ENCODE measurements at places on chromosomes 1 and 21. TPM values are rescaled to one million over a fixed set of nuclear protein-coding genes. Genes with fewer than 3 reads are reported as not detected.
A peak's percentile ranks its signal among the peaks of the same experiment; 100 is the strongest.

DNA sequence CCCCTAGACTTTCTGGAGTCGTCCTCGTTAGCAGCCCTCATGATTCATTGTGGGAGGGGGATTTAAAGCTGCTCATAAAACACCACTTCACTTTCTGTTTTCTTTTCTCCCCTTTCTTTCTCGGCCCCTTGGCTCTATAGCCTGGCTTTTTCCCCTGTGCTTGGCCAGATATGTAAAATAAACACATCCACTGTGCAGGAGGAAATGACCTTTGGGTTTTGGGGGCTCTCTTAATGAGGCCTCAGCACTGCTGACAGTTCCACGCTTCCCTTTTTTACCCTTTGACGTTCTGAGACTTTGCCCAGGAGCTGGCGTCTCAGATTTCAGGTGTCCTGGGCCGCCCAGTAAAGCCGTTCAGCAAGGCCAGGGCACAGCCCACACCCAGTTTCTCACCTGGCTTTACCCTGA is 65.7 kb downstream of the RUNX3 start:
- DNase-seq, result peak; percentile 17

DNA sequence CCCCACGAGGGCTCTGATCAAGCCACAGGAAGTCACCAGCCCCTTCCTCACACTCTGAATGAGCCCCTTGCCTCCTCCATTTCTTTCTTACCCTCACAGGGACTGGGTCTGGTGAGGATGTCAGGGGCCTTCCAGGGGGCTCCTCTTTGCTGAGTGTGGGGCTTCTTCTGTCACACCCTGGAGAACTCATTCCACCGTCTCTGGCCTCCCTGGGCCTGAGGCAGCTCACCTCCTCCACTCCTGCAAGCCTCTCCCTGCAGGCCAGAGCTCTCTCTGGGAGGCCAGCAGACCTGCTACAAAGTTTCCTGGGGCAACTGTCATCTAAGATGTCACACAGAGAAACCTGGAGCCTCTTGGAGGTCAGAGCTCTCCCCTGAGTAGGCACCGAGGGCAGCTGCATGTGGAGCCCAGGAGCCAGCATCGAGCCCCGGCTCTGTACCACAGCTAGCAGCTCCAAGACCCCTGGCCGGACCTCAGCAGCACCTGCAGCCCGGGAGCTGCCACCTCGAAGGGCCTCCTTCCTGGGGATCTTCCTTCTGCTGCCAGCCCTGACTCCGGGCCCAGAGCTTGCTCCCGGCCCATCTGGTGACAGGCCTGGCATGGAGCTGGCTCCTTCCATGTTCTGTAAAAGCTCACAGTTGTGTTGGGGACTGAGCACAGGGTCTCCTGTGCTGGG is 1.1 kb downstream of the SPOCD1 start:
- no peak for DNase-seq

- no peak for DNase-seq
Measured at GRCh38 chr1:113983391-113983790, 4.1 kb downstream of the OLFML3 start.

The LAX1 gene
- total RNA-seq, result 15.5 TPM

DNA sequence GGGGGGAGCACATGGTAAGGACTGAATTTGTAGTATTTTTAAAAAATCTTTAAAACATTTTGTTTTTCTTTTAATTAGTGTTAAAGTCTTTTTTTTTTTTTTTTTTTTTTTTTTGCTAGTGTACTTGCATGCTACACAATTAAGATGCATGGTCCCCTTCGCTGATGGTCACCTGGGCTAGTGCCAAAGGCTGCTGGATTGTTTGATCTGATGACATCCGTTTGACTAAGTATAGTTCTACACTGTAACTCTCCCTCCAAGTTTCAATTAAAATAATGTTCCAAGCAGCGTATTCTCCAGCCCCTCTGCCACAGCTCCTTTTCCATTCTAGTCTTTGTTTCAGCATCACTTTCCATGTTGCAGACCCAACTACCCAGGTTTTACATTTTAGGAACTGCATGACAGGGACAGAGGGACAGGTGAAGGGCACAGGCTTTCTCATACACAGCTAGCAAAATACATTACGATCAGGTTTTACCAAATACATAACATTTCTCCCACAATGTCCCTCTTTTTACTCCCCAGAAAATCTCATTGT is 852 bp upstream of the RAVER2 start:
- DNase-seq, result no peak

The AJAP1 gene
- not detected for total RNA-seq

DNA sequence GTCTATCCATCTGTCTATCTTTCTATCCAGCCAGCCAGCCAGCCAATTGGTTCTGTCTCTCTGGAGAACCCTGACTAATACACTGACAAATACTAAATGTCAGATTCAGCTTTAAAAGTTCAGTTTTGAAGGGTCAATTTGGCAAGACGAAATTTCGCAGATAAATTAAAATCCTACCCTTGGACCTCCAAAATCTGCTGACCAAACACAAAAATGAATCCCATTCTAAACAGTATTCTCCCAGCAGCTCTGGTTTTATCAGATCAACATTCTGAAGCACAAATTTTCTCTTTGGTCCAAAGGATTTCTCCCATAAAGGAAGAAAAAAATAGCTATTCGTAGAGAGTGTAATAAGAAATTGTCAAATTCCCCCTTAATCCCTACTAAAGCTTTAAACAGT is 248.6 kb downstream of the RERE start:
- DNase-seq, result no peak

DNA sequence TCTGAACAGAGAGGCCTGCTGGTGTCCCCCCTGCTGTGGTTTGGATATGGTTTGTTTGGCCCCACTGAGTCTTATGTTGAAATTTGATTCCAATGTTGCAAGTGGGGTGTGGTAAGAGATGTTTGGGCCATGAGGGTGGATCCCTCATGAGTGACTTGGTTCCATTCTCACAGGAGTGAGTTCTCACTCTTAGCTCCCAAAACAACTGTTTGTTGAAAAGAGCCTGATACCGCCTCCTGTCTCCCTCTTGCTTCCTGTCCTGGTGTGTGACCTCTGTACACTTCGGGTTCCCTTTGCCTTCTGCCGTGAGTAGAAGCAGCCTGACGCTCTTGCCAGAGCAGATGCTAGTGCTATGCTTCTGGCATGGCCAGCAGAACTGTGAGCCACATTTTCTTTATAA is 60.5 kb downstream of the C21orf91 start:
- no peak for DNase-seq

DNA sequence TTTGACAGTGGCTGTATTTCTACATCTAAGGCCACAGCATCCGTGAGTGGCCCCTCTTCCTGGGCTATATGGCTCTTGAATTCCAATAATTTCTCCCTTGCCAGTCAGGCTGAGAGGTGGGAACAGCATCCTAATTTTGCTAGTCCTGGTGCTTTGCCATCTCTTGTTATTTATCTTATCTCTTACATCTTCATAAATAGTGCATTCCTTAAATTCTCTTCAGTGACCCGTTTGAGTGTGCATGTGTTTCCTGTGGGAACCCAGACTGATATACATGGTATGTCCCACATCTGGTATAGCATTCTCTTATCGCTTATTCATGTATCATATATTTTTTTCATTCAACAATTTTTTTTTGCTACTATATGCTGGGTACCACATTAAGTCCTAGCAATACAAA is 9.9 kb downstream of the S100A11 start:
- no peak for DNase-seq

DNA sequence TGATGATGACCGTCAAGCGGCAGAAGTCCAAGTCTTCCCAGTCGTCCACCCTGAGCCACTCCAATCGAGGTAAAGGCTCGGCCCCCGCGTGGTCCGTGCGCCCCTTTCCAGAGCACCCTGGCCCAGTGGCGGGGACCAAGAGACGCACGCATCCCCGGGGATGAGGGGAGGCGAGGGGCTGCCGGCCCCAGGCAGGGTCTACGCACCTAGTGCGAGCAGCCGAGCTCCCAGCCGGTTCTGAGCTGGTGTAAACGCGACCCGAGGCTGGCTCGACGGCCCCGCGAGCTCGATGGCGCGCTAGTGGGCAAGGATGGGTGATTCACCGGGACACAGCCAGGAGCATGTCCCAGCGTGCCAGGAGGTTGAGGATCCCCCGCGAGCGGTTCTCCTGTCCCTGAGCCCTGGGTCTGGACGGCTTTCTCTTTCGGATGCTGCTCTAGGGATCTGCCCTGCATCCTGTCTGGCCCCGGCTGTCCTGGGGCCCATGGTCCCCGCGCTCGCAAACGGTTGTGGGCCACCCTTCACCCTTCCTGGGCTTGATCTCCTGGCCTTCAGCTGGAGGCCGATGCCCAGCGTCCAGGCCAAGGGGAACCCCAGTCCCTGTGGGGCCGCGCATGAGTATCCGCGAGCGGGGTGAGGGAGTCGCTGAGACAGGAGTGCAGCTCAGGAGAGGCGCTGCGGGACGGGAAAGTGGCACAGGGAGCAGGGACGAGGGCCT is 689 bp downstream of the PKP1 start:
- no peak for DNase-seq

GRCh38 chr1:231576804-231577718 is 48.6 kb downstream of the TSNAX start:
- no peak for DNase-seq

DNA sequence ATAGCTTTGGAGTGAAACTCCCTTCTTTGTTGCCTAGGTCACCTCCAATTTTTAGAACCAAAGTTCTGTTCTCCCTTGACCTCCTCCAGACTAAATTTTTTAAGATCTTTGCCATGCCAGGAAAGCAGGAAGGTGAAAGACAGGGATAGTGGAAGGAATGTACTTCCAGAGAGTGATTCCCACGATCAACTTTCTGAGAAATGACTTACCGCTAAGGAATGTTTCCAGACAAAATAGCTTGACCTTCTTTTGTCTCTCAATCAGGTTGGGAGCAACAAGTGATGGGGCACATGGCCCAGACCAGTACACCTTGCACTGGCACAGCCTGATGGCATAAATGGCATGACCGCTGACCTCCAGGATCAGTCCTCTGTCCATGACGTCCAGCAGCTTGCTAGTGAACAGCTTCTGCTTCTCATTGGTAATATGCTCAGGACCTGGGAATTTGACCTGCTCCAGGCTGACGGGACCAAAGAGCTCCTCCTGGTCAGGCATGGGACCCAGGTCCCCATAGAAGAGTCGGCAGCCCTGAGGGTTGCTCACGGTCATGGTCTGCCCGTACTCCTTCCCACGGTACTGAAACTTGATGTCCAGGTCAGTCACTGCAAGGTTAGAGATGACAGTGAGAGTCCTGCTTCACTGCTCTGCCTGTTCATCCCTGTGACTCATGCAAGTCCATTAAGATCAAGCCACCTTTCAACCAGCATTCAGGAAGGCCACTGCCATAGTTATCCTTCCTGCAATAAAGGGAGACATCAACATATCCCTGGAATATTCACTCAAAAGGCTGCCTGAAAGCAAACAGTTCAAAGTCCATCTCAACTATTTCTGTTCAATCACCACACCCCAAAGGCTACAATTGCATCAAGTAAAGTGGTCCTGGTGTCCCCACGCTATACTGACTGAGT is 6.2 kb upstream of the C1orf74 start:
- no peak for DNase-seq

DNA sequence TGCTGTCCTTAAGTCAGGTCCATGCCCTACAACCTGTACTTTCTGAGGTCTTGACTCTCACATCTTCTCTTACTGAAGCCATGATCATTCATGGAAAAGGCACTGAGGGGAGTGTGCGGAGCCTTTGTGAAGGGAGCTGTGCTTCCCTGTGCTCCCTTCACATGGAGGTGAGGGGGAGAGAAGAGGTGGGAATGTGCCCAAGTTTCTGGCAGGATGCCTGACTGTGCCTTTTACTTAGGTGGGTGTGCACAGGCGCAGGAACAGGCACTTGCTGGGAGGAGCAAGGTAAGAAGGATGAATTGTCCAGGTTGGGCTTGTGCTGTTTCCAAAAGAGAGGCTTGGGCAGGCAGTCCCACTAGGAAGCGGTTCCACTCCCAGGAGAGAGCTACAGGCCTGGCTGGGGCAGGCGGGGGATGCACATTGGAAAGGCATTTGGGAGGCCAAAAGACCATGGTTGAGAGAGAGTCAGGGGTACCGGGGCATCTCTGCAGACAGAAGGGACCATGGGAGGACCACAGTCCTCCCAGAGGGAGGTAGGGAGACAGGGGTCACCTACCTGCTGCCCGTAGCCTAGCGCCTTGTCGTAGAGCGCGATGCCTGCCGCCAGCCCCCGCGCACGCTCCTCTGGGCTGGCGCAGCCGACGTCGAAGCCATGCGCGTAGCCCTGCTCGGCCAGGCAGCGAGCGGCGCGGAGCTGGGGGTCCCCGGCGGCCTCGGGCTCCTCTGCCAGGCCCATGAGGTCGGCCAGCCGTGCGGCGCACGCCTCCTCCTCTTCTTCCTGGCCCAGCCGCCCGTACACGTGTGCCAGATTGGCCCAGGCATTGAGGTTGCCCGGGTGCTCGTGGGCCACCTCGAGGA is 853 bp downstream of the TTC22 start:
- DNase-seq, result no peak

GRCh38 chr21:18041012-18041411 is 203.6 kb upstream of the CHODL start:
- DNase-seq, result peak; percentile 25

DNA sequence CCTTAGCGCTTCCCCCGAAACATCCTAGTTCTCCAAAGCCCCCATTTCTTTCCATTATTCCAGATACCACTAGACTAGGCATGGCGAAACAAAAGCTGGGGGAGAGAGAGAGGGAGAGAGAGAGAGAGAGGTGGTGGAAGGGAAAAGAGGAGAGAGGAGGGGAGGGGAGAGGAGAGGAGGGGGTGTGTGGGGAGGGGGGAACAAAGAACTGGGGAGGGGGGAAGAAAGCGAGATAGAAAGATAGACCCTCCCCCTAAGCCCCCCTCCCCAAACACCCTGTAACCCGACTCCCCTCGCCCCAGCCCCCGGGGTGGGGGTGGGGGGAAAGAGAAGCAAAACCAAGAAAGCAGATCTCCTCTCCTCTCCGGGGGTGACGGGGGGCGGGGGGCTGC is 352 bp downstream of the MEX3A start:
- DNase-seq, result no peak

GRCh38 chr1:93554883-93555872 is 107.3 kb downstream of the FNBP1L start:
- DNase-seq, result no peak

The ELOA gene
- 29.2 TPM for total RNA-seq

DNA sequence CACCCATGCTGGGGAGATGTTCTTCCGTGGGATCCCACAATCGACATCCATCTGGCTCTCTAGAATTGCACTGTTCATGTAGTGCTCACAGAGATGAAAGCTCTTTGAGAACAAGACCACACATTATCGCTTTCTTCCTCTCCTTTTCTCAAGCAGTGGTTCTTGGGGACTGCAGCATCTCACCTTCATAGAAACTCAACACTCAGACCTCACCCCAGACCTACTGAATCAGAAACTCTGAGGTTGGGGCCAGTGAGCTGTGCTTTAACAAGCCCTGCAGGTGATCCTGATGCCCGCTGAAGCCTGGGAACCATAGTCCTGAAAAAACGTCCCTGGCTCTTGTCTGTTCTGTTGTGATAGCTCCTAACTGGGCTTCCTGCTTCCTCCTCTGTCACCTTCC is 251.3 kb upstream of the FGGY start:
- DNase-seq, result no peak

The OR2AK2 gene
- total RNA-seq, result not detected

- no peak for DNase-seq
Measured at GRCh38 chr1:19009882-19010321, 53.4 kb upstream of the IFFO2 start.

DNA sequence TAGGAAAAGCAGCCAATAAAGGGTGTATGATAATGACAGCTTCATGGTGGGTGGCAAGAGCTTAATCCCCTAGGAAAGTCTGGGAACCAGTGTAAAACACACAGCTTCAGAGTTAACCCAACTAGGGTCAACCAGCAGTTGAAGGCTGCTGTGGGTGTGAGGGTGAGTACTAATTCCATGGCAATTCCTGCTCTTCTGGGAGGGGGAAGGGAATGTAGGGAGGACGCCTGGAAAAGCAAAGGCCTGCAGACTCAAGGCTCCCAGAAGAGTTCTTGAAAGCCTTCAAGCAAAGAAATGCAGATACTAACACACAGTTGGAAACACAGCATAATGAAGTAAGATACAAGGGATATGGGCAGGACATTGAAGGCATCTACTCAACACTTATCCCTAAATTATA is 28.1 kb downstream of the TTLL7 start:
- DNase-seq, result no peak
